AG04449 (cell line): ENCODE measurements at places on chromosomes 6 and 20.
A peak's percentile ranks its signal among the peaks of the same experiment; 100 is the strongest.

DNA sequence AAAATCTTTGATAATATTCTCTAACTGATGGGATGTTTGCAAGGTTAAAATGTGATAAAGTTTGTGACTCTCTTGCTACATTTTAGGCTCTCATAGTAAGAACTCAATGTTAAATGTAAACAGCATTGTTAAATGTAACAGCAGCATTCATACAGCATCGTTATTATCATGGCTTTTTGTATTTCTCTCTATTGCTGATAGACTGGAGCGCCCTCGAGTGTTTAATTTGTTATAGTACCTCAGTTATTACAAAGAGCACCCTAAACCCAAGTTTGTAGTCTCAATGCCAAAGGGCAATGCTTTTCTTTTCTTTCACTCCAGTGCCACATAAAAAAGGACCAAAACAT is 14.9 kb upstream of the TTPAL start:
- no peak for DNase-seq

DNA sequence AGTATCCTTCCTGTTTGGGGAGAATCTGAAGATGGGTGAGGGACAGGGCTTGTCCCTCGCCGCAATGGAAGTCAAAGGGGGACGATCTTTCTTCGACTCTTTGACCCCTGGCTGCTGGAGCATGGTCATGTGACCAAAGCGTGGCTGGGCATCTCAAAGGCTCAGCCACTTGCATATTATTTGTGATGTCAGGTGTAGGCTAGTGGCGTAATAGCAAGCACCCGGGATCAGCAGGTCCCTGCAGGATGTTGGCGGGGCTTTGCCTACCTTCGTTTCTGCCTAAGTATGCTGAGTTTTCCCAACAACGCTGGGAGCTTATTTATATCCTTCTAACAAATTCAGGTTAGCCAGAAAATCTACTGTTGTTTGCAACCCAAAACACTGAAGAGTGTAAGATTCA is 50.3 kb upstream of the IL20RA start:
- DNase-seq, result no peak

DNA sequence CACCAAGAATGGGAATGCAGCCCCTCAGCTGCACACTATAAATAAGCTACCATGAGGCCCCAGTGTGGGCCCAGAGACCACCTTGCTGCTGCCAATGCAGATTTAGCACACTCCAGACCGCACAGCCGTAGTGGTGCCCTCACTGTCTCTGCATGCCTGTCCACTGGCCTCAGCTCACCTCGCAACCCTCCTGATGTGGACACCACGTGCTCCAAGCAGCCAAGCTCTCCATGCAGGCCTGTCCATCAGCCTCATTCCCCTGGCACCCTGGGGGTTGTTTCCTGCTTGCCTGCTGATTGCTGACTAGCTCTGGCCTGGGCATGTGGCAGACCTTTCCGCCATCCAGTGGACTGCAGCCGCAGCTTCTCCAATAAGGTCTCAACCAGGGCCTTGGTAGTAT is 36.2 kb downstream of the ZBTB9 start:
- DNase-seq, result no peak

DNA sequence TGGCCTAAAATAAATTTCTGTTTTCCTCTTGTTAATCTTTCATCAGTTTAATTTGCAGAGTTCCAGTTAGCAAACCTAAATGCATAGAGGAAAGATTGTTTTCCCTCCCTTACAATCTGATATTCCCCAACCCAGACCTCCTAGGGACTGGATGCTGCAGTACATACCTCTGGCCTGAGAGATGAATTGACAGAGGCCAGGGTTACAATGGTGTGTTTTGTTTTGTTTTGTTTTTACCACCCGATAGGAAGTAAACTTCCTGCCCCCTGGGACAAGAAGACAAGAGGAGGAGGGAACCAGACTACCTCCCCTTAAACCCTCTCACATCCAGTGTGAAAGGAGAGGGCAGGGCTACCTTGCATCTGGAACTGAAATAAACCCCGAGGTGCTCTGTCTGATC is 319.0 kb downstream of the LRFN2 start:
- DNase-seq, result no peak

DNA sequence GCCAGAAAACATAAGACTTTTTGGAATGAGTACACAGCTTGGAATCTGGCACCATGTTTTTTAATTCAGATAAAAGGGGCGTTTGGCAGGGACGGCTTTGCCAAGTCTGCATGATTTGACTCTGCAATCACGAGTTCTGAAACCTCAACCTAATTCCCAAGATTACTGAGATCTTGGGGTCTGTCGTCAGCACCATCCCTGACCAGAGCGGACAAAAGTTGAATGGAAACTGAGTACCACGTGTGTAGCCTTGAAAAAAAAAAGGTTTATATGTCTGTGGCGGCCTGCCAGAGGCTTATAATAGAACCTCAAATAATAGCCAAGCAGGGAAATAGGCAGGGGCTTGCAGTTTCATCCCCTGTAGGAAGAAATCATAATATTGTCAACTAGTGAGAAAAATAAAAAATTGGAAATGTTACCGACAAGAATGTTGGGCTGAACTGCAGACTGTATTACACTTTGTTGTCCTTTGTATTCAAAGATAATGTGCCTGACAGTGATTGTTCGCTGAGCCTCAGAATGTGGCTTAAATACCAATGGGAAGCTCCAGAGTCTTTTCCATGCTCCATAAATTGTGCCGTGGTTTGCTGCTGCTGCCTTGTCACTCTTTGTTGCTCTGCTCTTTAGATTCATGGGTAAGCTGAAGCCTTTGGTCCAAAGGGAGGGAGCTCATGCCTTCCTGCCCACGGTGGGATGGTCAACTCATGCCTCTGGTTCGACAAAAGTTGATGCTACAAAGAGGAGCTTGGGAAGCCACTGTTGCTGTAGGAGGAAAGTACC is 118.8 kb upstream of the ARID1B start:
- peak; percentile 76 for DNase-seq

GRCh38 chr6:24078200-24078599 is 47.8 kb upstream of the NRSN1 start:
- no peak for DNase-seq

DNA sequence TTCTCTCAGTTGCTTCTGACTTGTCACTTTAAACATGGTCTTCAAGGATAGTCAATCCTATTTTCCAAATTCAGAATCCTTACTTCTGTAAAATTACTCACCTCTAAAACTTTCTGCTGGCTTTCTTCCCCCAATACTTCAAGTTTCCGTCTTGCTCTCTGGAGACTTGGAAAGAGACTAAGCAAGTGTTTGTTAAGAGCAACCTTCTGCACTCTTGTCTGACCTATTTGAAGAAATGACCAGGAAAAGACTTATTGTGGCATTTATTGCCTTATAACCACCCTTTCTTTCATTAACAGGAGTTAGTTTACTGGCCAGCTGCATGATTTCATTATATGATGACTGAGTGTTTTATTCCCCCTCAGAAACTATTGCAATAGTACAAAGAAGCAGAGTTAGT is 181.0 kb downstream of the TBC1D7 start:
- DNase-seq, result no peak

DNA sequence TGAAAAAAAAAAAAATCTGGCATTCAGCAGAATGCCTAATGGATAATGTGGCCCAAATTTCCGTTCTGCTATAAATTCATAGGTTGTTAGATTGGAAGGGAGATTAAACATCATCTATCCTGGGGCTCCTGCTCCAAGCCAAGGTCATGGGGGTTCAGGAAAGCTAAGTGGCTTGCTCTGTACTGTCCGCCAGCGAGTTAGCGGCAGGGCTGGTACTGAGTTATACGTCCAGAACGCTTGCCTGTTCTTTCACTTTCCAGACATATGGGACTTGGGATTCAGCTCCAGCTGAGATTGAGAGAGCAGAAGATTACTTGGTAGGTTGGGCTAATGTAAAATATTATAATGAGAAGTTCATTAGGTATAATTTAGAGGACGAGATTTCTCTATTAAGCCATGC is 858 bp downstream of the RWDD1 start:
- DNase-seq, result no peak

DNA sequence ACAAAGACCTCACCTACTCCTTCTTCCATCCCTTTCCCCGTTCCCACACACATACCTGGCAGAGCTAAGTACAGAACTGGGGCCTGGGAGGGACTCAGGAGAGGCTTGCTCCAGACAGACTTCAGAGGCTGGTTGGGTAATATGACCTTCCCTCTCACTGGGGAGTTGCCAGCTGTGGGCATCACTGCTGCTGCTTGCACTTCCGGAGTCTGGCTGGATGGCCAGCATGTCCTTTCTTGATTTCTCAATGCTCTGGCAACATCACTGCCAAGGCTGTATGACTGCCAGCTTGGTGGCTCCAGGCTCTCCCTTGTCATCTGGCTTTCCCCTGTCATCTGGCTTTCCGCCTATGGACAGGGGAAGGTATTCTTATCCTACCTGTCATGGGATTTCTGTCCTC is 47.8 kb downstream of the CDH22 start:
- no peak for DNase-seq

GRCh38 chr6:12804952-12805645 is 88.5 kb downstream of the PHACTR1 start:
- no peak for DNase-seq

DNA sequence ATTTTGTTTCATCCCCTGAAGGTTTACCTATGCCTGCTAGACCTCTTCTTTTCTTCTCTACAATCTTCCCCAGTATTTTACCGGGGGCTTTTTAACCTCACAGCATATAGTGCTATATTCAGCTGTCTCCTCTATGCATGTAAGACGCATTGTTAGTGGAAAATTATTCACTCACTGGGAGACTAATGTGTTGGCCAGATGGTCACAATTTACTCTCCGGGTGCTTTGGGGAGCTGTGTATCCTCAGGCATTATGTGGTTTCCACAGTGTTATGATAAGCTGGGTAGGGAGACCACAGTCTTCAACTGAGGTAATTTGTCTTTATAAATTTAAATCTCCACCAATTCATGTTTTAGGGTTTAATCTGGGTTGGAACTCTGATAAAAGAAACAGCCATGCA is 553.8 kb upstream of the PTCHD4 start:
- DNase-seq, result no peak

GRCh38 chr6:104941729-104942091 is 15.2 kb upstream of the LIN28B start:
- DNase-seq, result no peak

- DNase-seq, result no peak
Observed at GRCh38 chr20:23399568-23400241, 21.6 kb downstream of the NAPB start.

GRCh38 chr20:62618611-62619529 is 23.4 kb upstream of the SLCO4A1 start:
- DNase-seq, result no peak

- no peak for DNase-seq
Observed at GRCh38 chr6:90229331-90230010, 67.2 kb downstream of the BACH2 start.

DNA sequence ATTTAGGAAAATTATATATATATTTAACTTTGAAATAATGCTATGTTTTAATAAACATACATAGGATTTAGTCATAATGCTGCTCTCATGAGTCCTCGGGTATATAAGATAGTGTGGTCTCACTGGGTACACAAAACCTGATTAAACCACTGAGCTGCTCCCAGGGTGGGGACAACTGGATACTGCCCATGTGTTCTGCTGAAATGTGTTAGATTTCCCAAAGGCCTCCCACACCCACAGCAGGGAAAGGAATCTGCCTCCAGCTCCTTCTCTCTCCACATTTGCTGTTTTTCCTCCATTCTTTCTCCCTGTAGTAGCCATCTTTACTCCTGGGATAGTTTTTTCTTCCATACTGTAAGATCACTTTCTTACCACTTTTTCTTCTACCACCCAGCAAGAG is 69.2 kb upstream of the TRAF3IP2 start:
- no peak for DNase-seq

DNA sequence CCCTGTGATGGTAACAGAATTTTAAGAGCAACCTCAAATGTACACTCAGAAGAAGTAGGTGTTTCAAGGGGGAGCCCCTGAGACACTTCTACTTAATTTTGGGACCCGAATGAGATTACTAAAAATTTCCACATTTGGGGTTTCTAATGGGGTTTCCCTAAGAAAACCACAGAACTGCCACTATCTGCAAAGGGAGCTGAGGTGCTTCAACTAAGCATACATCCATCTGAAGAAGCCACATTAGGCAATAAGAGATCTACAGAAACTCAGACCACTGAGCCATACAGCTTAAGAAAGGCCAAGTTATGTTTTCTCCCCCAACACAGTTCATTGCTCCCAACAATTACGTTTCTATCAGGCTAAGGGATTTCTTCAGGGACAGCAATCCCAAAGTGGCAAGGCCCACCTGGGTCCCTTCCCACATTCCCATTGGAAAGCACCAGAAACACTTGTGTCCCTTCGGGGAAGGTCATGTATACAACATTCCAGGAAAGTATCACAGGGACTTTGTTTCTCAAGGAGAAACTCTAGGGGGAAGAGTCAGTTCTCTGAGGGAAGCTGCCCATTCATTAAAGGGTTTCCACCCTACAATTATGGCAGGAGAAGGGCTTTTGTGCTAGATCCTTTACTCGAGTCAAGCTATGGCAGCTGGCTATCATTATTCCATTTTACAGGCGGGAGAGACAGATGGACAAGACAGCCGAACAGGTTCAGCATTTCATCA is 5.0 kb downstream of the BCL2L1 start:
- DNase-seq, result no peak

- DNase-seq, result no peak
Observed at GRCh38 chr20:54244113-54244512, 36.2 kb downstream of the PFDN4 start.

GRCh38 chr6:34385793-34386195 is 6.7 kb downstream of the NUDT3 start:
- DNase-seq, result no peak

GRCh38 chr6:13375360-13375878 is 47.1 kb upstream of the TBC1D7 start:
- DNase-seq, result no peak

- DNase-seq, result no peak
Observed at GRCh38 chr6:133191323-133191722, 49.8 kb upstream of the EYA4 start.

DNA sequence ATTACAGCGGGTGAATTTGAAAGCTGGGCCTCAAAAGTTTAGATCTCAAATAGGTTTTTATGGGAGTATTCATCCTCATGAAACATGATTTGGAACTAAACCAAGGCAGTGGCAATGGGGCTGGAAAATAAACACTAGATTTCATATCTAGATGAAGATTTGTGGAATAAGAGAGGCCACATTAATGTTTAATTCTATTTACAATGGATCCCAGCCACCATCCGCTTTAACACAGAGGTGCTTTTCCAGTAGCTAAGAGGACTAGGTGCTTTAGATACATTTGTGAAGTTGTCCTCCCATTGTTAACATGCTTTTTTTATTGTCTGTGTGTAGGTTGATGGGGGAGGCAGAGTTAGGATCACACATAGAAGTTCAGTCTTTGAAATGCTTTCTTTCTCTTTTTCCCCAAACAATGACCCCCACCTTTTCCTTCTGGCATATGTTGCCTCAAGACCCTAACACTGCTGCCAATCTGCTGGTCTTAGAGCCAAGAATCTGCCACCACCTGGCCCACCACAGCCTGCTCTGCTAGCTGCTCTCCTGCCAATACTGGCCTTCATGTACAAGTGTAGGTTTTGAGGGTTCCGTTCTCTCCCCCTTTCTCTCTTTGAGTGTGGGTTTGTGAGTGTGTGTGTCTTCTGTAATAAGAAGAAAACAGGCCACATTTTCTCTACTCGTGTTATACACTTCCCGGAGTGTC is 27.8 kb upstream of the GFRAL start:
- no peak for DNase-seq

- no peak for DNase-seq
Observed at GRCh38 chr6:34645627-34646026, 50.9 kb downstream of the ILRUN start.

- no peak for DNase-seq
Observed at GRCh38 chr6:138991206-138991605, 3.2 kb upstream of the REPS1 start.
